ENCODE measurements at places on chromosomes 7 and 10.

DNA sequence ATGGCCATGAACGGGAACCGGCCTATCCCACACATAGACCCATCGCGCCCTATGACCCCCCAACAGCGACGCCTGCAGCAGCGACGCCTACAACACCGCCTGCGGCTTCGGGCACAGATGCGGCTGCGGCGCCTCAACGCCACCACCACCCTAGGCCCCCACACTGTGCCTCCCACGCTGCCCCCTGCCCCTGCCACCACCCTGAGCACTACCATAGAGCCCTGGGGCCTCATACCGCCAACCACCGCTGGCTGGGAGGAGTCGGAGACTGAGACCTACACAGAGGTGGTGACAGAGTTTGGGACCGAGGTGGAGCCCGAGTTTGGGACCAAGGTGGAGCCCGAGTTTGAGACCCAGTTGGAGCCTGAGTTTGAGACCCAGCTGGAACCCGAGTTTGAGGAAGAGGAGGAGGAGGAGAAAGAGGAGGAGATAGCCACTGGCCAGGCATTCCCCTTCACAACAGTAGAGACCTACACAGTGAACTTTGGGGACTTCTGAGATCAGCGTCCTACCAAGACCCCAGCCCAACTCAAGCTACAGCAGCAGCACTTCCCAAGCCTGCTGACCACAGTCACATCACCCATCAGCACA lies 9.5 kb downstream of the POLD2 start:
- DNase-seq = no peak

GRCh38 chr7:124686543-124687171 lies 78.9 kb downstream of the GPR37 start:
- no peak for DNase-seq

DNA sequence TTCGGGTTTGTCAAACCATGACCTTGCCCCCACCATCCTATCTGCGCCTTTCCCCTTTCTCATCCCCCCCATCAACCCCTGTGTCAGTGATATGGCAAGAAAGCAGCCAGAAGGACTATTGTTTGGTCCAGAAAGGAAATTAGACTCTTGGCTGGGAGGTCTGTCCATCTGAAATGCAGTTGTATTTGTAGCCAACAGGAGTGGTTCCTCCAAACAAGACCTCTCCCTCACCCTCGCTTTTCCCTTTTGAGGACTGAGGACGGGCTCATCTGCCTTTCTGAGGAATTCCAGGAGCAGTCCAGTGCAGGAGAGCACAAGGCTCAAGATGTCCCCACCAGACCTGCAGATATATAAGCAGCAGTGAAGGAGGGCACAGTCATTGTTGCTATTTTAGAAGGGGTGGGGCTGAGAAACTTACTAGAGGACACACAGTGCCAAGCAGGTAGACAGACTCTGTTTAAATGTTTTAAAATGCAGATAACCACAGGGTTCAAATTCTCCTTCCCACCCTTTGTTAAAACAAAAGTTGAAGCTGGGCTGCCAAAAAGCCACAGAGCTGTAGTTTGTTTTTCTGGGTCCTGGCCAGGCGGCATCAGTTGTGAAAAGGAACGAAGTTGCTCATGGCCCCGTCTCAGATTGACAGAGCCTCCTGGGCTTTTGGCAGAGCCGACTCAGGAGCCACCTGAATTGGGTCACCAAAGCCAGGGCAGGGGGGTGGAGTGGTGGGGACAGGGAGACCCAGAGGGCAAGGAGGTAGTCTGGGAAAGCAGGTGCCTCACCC lies 37.3 kb downstream of the CYP17A1 start:
- no peak for DNase-seq

GRCh38 chr7:28853834-28854749 lies 104.0 kb downstream of the TRIL start:
- peak; percentile 25 for DNase-seq

DNA sequence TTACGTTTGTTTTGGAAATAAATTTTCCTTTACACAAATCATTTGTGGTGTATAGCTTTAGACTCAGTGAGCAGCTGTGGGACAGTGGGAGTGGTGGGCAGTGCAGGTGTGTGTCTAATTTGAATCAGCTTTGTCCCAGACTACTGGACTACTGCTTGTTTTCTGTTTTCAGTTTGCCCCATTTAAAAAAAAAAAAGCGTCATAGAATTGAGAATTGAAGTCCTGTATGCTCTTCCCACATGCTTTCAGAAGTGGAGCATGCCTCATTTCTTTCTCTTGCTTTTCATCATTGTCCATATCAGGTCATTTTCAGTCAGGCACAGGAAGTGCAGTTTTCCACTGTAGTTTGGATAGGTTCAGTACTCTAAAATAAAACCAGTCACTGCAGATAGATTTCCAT lies 66.1 kb downstream of the SHH start:
- no peak for DNase-seq

GRCh38 chr10:21315645-21316220 lies 209.7 kb downstream of the SKIDA1 start:
- peak; percentile 96 for DNase-seq

DNA sequence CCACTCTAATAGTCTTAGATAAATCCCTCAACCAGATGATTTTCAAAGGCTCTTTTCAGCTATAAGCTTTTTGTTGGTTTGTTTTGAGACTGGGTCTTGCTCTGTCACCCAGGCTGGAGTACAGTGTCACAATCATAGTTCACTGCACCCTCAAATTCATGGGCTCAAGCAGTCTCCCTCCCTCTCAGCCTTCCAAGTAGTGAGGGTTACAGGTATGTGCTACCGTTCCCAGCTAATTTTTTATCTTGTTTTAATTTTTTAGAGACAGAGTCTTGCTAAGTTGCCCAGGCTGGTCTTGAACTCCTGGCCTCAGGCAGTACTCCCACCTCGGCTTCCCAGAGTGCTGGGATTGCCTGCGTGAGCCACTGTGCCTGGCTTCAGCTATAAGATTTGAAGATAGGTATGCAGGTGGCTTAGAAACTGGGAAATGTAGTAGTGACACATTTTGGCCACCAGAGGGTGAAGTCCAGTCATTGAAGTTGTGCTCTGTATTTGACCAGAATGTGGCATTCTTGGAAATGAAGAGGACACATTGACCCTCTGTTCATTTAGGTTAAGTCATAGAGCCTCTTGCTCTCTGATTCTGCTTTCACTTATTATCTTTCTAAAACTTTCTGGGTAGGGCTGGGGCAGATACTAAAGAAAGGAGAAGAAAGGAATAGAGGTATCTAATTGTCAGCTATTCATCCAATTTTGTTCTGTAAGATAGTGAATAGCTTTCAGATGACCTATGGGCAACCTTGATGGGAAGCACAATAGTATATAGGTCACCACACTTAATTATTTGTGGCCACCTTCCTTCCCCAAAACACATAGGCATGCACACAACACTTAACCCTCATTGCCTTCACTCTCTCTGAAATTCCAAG lies 36.0 kb downstream of the R3HCC1L start:
- peak; percentile 49 for DNase-seq

GRCh38 chr7:110943701-110944345 lies 147.1 kb upstream of the LRRN3 start:
- DNase-seq = peak; percentile 49

GRCh38 chr7:36736899-36737211 lies 12.6 kb upstream of the AOAH start:
- no peak for DNase-seq

GRCh38 chr7:24279512-24279911 lies 4.5 kb upstream of the NPY start:
- no peak for DNase-seq

- DNase-seq = no peak
Observed at GRCh38 chr7:84817016-84817415, 369.8 kb downstream of the SEMA3D start.

GRCh38 chr10:129332476-129332875 lies 134.6 kb upstream of the MGMT start:
- DNase-seq = no peak

DNA sequence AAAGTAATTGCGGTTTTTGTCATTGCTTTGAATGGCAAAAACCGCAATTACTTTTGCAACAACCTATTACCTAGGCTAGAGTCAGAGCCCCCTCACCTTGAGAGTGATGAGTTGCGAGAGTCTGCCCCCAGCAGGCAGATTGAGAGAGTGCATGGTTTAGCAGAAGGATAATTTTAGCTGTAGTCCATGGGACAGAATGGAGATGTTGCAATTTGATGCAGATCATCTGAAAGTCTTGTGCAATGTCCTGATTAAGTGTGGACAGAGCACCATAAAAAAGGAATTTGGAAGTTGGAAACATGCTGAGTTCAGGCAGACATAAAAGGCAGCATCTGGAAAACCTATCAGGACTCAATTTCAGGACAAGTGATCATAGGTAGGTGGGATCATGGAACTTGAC lies 48.7 kb downstream of the GPR141 start:
- DNase-seq = peak; percentile 34

GRCh38 chr10:5413012-5413938 lies 918 bp downstream of the NET1 start:
- peak; percentile 43 for DNase-seq

- DNase-seq = no peak
Observed at GRCh38 chr7:71131256-71132126, 453 bp upstream of the GALNT17 start.

DNA sequence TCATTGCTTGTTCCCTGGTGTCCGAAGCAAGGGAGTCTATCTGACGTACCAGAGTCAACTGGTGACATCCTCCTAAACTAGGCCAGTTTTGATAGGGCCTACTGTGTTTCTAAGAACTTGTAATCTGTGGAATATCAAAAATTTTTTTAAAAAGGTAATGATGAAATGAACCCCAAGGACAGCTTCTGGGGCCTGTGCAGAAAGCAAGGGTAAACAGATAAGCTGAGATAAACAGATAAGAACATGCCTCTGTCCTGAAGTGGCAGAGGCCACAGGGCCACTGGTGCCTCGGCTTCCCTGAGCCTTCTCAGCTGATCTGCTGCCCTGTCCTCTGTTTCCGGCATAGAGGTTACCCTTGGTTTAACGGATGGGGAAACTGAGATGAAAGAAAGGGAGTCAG lies 8.8 kb downstream of the GRK5 start:
- no peak for DNase-seq

DNA sequence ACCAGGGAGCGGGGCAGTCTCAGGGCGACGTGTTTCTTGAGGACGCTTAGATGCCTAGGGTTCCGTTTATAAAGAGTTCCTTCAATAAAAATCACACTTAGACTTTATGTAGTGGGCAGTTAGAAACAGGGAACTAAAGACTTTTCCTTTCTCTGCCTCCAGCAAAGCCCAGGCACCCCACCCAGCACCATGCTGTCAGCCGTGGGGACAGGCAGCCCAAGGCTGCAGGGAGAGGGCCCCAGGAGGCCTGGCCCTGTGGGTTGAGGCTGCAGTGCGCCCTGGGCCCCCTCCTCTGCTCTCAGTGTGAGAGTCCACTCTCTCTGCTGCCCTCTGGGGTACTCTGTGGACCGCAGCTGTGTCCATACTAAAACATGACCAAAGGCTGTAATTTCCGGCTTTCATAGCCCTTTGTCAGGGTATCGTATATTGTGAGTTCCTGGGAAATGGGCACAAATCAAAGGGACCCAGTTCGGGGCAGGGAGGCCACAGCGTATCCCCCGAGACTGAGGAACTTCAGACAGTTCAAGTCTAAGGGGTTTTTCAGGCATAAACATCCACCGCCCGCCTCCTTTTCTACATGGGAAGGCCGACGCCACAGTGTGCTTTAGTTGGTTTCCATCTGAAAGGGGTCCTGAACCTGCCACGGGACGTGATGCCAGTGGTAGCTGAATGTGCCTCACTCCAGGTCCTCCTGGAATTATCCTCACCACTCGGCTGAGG lies 59.7 kb downstream of the DNAJB6 start:
- DNase-seq = no peak

DNA sequence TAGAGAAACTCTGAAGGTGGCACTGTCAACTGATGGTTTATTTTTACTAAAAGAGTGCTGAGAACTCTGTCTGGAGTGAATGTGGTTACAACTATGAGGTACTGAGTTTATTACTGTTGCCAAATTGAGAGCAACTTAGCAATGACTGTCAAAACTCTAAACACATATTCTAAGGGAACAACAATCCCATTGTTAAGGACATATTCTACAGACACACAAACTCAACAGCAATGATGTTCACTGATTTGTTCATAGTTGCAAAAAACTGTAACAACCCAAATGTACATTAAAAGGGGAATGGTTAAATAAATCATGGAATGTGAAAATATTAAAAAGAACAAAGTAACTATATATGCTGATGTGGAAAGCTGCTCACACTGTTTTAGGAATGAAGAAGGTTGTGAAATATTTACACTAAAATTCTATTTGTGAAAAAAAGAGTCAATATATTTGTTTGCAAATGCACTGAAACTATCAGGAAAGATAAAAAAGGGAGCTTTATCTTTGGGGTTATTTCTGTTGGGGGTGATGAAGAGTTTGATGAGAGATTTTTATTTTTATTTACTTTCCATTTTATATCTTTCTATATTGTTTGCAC lies 12.9 kb downstream of the PON2 start:
- no peak for DNase-seq

- DNase-seq = no peak
Observed at GRCh38 chr7:79421751-79422150, 31.7 kb downstream of the MAGI2 start.

- no peak for DNase-seq
Observed at GRCh38 chr7:14807507-14807906, 95.0 kb downstream of the DGKB start.

- DNase-seq = no peak
Observed at GRCh38 chr10:8315619-8316021, 261.1 kb downstream of the GATA3 start.

DNA sequence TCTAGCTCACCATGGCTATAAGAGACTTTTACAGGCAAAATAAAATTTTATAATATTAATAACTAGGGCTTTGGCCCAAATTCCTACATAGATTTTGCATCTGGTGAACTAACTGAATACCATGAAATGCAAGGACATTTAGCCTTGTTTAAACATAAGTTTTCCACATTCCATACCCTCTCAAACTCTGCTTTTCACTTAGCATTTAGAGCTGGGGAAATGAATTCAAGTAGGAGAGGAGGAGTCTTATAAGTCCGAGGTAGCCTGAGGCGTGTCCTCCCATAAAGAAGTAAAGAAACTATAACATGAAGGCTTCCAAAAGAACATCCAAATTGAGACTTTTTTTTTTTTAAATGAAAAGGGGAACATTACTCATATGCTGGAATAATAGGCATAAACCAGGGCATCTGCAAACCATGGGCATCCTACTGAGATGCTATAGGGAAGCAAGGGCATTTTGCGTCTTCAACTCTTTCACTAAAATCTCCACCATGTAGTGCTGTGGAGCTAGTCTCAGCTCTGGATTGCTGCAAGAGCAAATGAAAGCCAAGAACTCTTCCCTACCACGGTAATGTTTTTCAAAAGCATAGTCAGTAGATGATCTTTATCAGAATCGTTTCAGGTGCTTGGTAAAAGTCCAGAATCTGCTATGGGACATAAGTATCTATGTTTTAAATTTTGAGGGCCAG lies 79.1 kb downstream of the PALS2 start:
- DNase-seq = no peak
